ENCODE measurements at places on chromosomes 13 and 19.

DNA sequence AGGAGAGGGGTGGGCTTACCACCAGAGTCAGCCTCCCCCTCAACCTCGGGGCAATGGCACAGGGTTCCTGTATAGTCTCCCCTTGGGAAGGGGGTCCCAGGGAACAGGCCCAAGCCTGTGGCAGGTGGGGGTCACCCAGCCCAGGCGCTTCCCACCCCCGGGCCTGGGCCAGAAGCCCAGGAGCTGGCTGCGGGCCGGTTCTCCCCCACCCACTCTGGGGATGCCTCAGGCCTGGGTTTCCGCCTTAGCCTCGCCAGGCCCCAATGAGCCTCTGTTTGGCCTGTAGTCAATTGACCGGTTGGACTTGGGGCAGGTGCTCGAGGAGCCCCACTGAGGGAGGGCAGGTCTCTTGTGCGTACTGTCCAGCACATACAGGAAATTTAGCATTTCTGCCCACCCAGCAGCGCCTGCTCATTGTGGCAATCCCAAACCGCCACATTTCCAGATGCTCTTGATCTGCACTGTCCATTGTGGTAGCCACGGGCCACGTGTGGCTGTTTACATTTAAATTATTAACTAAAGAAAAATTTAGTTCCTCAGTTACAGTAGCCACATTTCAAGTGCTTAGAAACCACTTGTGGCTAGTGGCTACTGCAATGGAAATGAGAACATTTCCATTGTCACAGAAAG lies 9.9 kb downstream of the LYL1 start:
- DNase-seq, result no peak

DNA sequence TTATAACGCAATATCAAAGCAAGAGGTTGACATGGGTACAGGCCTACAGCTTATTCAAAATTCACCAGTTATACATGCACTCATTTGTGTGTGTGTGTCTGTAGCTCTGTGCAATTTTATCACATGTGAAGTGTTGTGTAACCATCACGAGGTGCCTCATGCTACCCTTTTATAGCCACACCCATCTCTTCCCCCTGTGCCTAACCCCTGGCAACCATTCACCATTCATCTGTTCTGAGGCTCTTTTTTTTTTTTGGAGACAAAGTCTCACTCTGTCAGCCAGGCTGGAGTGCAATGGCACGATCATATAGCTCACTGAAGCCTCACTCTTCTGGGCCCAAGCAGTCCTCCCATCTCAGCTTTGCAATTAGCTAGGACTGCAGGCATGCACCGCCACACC lies 78.4 kb downstream of the DPF1 start:
- DNase-seq, result no peak

DNA sequence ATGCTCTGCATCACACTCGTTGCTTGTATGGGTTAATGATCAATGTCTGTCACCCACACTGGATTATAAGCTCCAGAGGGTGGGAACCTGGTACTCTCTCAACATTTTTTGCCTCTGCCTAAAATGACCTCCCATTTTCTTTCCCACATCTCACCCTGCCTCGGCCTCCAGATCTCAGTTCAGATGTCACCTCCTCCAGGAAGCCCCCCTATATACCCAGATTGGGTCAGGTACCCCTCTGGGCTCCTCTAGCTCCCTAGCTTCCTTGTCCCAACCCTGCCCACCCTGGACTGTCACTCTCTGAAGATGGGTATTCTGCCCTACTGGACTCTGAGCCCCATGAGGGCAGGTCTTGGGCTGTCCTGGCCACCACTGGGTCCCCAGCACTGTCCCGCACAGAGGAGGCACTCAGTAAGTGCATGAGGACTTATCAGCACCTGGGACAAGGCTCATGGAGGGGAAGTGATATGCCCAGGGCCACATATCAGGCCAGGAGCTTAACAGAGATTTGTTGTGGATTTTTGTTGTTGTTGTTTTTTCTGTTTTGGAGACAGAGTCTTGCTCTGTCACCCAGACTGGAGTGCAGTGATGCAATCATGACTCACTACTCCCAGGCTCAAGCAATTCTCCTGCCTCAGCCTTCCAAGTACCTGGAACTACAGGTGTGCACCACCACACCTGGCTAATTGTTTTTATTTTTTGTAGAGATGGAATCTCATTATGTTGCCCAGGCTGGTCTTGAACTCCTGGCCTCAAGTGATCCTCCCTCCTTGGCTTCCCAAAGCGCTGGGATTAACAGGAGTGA lies 23.8 kb downstream of the PRKD2 start:
- no peak for DNase-seq

- no peak for DNase-seq
Measured at GRCh38 chr13:65868099-65868498, 1362.0 kb downstream of the PCDH9 start.

DNA sequence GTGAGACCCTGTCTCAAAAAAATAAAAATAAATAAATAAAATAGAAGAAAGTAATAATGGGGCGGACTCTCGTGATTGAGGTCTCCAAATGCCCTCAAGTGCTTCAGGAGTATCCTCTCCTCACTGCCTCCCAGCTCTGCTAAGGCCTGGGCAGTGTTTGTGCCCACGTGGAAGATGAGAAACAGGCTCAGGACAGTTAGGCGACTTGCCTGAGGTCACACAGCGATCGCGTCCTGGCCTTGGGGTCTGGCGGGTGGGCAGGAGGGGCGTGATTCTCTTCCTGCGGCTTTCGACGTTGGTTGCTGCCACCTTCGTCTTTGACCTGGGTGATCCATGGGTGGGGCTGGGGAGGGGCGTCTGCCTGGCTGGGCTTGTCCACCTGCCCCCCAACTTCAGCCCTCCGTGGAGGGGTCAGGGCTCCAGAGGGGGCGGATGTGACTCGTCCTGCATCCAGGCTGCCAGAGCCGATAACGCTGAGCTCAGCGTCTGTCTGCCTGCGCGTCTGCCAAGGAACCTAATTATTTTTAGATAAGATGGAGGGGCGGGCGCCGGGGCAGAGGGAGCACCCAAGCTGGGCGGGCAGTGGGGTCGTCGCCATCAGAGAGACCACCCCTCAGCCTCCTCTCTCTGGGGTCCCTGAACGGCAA lies 56.9 kb downstream of the NFIC start:
- no peak for DNase-seq

GRCh38 chr13:55245005-55245644 lies 1895.6 kb upstream of the PRR20A start:
- DNase-seq, result peak; percentile 10

GRCh38 chr13:63636316-63636993 lies 2220.8 kb upstream of the PCDH20 start:
- DNase-seq, result no peak

DNA sequence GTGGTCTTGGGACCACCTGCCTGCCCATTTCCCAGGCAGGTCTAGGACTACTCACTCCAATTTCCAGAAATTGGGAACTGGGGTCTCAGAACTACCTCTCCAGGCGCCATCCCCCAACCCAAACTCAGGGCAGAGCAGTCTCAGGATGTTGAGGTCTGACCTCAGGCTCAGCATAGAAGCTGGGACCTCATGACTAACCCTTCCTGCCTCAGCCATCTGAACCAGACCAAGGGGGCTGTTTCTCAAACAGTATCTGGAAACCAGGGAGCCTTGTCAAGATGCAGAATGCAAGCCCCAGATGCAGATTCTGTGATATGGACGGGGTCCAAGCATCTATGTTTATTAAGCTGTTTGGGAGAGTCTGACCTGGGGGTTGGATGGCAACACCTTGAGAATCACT lies 1.3 kb downstream of the FBXW9 start:
- no peak for DNase-seq

DNA sequence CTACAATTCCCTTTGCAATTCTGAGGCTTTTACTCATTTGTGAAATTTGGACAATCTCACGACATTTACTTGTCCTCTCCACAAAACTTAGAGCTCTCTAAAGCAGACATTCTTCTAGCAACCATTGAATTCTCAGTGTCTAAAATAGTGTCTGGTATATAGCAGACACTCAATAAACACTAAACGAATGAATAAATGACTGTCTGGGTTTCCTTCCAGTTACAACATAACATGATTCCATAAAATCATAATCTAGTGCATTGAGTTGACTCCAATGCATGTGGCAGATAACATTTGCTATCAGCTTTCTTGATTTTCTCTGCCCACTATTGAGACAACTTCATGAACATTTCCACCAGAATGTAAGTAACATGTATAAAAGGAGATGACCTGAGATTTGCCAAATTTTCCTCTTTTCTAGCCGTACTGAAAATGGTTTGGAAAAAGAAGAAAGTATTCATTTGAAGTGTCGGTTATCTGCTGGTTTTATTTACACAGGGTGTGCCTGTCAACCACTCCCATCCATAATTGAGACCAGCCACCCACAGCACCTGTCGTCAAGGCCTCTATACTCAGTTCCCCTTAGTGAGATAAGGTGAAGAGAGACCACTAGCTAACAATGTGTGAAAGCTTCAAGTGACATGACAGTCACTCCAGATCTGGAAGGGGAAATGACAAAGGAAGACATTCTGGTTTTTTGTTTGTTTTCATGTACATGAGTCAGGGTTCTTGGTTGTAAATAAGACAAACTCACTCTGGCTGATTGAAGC lies 4.8 kb upstream of the SERP2 start:
- no peak for DNase-seq

DNA sequence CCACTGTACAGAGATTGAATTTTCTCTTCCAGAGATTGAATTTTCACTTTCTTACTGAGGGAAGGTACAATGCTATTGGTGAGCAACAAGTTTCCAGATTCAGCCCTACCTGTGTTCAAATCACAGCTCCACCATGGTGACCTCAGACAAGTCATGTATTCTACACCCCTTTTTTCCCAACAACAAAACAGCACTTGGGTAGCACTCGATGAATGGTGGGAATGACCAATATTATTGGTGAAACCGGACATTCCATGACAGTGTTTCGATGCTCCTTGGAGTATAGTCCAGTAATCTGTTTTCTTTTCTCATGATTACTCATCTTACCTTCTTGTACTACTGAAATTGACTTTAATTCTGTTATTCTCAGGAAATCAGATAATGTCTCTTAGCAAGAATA lies 266.2 kb upstream of the SOX21 start:
- DNase-seq, result no peak

DNA sequence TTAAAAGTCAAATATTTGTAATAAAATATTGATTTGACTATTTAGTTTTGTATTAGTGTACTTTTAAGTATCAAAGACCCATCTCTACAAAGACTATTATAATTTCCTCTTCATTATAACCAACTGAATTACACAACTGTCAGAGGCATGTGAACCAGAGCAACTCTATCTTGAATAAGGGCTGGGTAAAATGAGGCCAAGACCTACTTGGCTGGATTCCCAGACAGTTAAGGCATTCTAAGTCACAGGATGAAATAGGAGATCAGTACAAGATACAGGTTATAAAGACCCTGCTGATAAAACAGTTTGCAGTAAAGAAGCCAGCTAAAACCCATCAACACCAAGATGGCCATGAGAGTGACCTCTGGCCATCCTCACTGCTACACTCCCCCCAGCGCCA lies 36.2 kb upstream of the ATP12A start:
- peak; percentile 47 for DNase-seq

- DNase-seq, result no peak
Measured at GRCh38 chr19:29404951-29405727, 120.7 kb upstream of the VSTM2B start.

- no peak for DNase-seq
Measured at GRCh38 chr13:78714717-78715116, 55.8 kb upstream of the OBI1 start.

GRCh38 chr13:61187471-61187870 lies 228.2 kb downstream of the PCDH20 start:
- no peak for DNase-seq

DNA sequence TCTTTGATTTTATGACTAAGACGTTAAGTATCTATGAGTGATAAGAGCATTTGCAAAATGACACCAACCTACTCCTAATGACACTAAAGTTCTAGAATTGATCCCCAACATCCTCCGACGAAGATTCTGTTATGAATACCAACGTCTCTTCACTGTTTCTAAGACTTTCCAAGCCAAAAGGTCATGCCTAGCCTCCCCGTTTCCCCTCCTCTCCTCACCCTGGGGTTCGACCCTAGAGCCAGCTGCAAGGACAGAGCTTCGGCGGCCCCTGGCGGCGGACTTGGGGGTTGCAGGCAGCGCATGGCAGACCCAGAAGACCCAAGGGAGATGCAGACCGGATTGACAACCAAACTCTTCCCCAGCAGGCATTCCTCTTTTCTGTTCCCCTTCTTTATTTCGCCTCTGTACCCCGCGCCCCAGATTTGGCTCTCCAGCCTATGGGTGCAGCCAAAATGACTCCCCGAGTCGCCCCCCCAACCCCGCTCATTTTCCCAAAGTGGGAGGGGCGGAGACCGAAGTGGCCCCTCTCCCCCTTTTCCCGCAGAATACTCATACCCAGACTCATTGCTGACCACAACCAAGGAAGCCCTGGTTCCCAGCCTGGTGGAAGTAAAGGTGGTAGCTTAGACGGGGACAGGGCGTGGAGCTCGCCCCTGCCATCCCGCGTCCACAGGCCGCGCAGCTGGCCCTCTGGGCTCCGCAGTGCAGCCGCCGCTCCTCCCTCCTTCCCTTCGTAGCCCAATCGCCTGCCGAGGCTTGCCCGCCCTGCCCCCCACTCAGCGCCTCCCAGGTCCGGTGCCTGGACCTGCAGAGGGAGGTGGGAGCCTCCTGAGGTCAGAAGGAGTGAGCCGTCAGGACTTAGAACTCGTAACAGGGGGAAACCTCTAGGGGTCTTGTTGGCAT lies 4.1 kb upstream of the EML2 start:
- DNase-seq, result peak; percentile 74

DNA sequence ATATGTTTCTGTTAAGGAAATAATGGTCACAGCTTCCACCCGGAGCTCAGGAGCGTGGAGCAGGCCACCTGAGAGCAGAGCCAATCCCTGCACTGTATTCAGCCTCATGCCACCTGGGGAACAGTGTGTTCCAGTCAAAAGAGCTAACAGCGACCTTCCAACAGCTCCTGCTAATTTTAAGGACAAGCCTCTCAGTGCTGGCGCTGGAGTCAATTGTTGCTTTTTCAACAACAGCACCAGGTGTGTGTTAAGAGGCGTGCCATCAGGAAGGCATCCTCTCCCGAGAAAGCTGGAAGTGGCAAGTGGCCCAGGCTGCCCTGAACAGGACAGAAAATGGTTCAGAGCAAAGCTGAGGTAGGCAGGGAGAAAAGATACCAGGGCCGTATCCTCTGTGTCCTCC lies 102.0 kb downstream of the CACNA1A start:
- no peak for DNase-seq

DNA sequence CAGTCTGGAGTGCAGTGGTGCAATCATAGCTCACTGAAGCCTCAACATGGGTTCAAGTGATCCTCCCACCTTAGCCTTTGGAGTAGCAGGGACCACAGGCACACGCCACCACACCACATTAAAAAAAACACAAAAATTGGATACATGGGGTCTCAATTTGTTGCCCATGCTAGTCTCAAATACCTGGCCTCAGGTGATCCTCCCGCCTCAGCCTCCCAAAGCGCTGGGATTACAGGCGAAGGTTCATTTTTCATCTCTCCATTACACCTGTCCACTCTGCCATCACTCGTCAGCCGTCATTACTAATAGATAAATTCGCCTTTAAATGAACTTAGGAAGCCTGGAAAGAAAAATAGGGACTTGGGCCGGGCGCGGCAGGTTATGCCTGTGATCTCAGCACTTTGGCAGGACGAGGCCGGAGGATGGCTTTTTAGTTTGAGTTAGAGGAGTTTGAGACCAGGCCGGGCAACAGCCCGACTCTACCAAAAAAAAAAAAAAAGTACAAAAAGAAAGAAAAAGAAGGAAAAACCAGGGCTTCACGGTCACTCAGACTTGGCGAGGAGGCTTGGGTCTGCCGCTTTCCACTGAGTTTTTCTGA lies 685 bp upstream of the SUPT5H start:
- no peak for DNase-seq

GRCh38 chr13:36131931-36132297 lies 732 bp upstream of the DCLK1 start:
- peak; percentile 52 for DNase-seq
